ENCODE measurements at places on chromosomes 16 and 17.

DNA sequence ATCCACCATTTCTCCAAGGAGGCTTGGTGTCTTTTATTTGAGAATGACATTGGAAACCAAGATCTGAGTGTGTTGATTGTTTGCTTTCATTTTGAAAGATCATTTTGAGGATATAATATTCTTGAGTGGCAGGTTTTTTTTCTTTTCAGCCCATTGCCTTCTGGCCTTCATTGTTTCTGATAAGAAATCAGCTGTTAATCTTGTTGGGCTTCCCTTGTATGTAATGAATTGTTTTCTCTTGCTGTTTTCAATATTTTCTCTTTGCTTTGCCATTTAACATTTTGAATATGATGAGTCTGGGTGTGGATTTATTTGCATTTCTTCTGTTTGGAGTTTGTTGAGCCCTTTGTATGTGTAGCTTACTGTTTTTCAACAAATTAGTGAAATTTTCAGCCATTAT lies 22.0 kb downstream of the PRSS54 start:
- no peak for DNase-seq

GRCh38 chr16:57704011-57704904 lies 9.7 kb downstream of the DRC7 start:
- no peak for DNase-seq

DNA sequence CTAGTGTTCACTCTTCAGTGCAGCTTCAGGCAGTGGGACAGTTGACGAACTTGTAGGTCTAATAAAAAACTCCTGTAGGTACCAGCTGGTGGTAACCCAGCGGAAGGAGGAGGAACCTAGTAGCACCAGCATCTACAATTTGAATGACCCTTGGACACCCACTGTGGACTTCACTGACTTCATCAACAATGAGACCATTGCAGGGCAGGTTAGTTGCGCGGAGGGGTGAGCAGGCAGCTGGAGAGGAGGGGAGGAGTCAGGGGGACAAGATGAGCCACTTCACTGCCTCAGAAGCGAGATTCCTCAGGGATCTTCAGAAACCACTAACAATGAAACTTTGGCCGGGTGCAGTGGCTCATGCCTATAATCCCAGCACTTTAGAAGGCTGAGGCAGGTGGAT lies 22.3 kb downstream of the AOC3 start:
- DNase-seq = no peak

DNA sequence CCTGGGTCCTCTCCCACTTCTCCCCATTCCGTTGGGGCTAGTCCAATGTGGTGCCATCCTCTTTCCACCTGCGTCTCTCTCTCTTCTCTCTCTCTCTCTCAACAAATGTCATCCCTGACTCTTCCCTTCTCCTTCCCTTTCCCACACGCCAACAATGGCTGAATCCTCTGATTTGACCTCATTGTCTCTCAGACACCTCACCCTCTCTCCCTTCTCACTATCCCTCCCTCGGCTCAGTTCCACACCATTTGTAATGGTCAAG lies 628 bp upstream of the ZNF18 start:
- no peak for DNase-seq

- no peak for DNase-seq
These were observed 6.2 kb downstream of the NTAN1 start for GRCh38 chr16:15049581-15050180.

All from left hindlimb (tissue), 1 donor.